Esophagus muscularis mucosa (tissue), 4 donors: ENCODE measurements at places on chromosomes 3 and 15. TPM values are rescaled to one million over a fixed set of nuclear protein-coding genes. Genes with fewer than 3 reads are reported as not detected.

Gene ARGFX
- not detected for total RNA-seq

- no peak for DNase-seq
Observed at GRCh38 chr15:89358435-89358754, 23.8 kb upstream of the POLG start.

GRCh38 chr3:95750097-95750496, 1064.3 kb upstream of the EPHA6 start:
- no peak for DNase-seq

DNA sequence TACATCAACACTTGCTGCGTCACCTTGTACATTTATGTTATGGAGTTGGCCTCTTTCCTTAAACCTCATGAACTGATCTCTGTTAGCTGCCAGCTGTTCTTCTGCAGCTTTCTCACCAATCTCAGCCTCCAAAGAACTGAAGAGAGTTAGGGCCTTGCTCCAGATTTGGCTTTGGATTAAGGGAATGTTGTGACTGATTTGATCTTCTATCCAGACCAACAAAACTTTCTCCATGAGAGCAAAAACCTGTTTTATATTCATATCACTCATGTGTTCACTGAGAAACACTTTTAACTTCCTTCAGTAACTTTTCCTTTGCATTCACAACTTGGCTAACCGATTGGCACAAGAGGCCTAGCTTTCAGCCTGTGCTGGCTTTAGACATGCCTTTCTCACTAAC, 1156.0 kb upstream of the CADM2 start:
- no peak for DNase-seq

DNA sequence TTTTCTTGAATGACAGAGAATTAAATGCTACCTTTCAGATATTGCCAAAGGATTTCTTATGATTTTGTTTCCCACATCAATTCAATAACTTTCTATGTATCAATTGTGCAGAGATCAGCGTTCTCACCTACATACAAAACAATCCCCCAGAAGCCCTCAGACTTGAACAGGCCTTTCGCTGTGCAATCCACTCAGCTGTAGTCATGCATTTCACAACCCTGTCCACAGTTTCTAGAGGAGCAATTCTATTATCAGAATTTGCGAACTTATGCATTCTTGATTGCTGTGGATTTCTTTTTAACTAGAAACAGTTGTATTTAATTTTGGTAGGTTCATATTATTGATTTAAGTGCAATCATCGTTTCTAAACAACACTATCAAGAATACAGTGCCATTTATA, 13.7 kb upstream of the ALCAM start:
- DNase-seq, result no peak

- DNase-seq, result no peak
Observed at GRCh38 chr3:146594843-146595482, 10.2 kb downstream of the PLSCR5 start.

Gene CLDN11
- total RNA-seq, result 3.0 TPM

Gene SEMA6D
- total RNA-seq, result 3.8 TPM

DNA sequence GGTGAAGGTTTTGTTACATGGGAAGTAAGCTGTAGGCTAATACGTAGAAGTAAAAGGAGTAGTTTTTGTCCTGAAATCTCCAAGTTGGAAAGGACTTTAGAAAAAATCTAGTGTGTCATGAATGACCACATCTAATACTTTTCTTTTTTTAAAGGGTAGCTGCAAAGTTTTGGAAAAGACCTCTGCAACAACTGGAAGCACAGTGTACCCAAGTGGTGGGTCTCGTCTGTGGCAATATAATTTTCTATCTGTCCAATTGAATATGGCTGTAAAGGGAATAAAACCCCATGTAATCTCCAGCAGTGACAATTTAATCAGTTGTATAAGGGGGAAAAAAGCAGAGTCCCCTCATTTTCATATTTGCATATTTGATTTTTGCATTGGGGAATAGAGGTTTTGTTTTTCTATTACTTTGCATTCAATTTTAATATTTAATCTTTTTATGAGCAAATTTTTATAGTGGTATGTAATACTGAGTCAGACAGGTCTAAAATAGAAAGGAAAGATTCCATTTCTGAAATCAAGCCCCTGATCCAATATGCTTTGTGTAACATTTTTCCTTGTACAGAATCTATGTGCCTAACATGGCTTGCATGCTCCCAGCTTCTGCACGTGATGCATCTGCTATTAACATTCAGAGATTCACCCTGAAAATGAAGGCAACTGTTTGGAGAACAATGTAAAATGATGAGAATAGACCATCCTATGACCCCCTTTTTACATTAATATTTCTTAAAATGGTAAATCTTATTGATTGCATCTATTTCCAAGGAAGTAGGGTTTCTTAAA, 531.4 kb downstream of the ZIC1 start:
- no peak for DNase-seq

- DNase-seq, result no peak
Observed at GRCh38 chr3:37935290-37935668, 55.3 kb upstream of the VILL start.

Gene PLSCR4
- total RNA-seq, result 71.4 TPM

GRCh38 chr3:150868282-150868681, 37.0 kb downstream of the MINDY4B start:
- DNase-seq, result no peak

Gene CCR9
- total RNA-seq, result not detected

GRCh38 chr3:189964623-189965332, 155.9 kb downstream of the P3H2 start:
- DNase-seq, result no peak

DNA sequence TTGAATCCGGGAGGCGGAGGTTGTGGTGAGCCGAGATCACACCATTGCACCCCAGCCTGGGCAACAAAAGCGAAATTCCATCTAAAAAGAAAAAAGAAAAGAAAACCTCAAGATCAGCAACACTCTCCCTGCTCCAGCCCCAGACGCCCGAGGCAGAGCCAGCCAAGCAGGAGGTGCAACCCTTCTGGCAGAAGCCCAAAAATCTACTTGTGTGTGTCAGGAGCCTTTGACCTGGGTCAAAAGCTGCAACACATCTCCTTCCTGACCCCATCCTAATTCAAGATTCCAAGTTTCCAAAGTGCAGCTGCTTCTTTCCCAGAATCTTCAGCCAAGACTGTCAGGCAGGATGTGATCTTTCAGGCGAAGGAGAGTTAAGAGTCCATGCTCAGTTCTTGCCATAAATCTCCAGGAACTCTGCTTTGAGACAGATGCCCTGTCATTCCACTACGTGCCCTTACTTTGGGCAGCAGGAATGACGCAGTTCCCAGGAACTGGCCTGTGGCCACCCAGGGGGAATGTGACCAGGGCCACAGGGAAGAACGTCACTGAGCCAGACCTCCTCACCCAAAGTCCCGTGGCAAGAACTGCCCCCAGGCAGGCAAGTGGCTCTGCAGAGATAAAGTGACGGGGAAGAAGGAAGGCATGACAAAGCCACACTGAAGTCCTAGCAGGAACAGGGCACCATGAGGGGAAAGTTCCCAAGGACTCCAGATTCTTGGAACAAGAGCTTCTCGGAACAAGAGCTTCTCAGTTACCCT, 39.4 kb downstream of the SH3BP5 start:
- no peak for DNase-seq

DNA sequence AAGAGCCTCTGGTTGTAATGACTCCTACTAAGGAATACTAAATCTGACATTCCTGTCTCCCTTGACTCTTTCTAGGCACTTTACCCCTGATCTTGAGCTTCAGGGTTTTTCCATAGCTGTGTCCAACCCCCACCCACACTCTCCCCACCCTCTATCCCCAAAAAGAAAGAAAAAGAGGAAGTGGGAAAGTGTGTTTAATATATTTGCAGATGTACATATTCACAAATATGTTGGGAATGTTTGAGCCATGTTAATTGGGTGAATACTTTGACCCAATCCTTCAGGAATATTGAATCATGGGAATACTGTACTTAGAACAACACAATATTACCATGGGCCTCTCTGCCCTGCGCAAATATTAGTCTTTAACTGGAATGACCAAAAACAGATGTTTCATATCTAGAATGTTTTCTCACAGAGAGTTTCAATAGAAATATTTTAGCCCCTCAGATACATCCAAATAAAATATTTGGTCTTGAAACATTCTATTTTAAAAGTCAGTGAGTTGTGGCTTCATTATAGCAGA, 19.8 kb upstream of the PFN2 start:
- DNase-seq, result no peak

- DNase-seq, result no peak
Observed at GRCh38 chr3:171201825-171202224, 175.3 kb upstream of the SLC2A2 start.

- DNase-seq, result no peak
Observed at GRCh38 chr3:112759681-112760080, 87.0 kb downstream of the CD200R1L start.

Gene TGM5
- 0.33 TPM for total RNA-seq

DNA sequence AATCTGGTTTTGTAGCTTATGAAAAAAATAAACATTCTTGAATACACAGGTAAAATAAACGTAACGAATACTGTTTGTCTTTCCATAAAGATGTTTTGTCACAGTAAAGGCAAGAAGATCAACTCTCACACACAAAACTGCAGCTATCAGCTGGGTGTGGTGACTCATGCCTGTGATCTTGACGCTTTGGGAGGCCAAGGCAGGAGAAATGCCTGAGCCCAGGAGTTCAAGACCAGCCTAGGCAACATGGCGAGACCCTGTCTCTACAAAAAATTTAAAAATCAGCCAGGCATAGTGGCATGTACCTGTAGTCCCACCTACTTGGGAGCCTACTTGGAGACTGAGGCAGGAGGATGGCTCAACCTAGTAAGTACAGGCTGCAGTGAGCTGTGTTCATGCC, 39.6 kb downstream of the CBLB start:
- no peak for DNase-seq

- no peak for DNase-seq
Observed at GRCh38 chr15:68479870-68480269, 47.9 kb upstream of the ITGA11 start.

DNA sequence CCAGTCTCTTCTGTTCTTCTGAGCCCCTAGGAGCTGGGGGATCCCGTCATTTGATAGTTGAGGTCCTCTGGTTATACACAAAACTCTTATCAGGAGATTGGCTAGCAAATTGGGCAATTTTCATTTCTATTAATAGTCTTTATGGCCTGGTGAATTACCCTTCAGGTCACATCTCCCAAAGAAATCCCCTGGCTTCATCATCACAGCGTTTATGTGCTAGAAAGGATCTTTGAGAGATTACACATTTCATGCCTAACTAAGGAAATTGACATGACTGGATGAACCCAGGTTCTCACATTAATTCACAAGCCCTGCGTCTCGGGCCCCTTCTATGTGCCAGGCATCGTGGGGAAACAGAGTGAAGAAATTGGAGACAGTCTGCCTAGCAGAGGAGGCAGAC, 227.4 kb upstream of the PROK2 start:
- DNase-seq, result no peak

DNA sequence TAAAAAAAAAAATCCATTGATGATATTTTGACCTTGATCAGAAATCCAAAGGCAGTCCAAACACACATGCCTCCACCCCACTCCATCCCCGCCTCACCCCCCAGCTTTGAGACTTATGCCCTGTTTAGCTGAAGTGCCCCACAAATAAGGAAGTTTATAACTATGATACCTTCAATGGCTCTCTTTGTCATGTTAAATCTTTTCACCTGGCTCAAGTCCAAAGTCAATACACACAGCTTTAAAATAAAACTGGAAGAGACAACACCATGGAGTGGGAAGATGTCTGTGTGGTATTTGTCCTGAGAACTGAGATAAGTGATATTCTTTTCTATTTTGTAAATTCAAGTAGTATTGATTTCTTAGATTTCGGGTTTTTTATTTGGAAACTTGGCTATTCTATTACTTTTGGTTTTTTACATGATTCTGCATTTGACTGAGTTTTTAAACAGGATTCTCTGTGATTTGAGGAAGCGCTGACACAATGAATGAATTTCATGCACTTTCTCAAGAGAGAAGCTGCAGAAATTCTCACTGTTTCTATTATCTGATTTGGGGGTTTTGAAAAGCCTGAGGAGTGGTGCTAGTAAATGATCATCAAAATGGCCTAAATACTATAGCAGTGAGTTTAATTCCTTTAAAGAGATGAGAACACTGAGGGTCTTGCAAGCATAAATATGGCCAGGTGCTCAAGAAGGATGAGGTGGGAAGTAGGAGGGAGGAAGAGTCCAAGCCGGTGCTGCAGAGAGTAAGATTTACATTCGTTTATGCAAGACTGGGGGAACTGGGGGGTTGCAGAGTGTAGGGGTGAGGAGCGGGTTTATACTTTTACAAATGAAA, 5.2 kb downstream of the FOXB1 start:
- no peak for DNase-seq

DNA sequence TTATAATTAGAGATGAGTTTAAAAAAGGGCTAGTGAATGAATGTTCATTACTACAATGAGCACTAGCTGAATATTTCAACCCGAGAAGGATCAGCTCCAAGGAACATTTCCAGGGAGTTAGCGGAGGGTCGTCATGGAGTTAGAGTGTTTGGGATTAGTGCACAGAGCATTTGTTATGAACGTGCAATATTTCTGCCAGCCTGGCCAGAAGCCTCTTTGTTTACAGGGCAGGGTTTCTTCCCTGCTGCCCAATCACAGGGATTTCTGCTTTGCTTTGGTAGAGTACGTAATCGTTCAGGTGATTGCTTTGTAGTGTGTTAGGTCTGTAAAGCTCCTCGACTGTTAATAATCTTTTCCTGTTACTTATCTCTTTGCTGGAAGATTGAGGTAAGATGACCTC, 5.9 kb downstream of the CGNL1 start:
- no peak for DNase-seq

GRCh38 chr3:187150599-187150998, 11.3 kb upstream of the RPL39L start:
- DNase-seq, result no peak

DNA sequence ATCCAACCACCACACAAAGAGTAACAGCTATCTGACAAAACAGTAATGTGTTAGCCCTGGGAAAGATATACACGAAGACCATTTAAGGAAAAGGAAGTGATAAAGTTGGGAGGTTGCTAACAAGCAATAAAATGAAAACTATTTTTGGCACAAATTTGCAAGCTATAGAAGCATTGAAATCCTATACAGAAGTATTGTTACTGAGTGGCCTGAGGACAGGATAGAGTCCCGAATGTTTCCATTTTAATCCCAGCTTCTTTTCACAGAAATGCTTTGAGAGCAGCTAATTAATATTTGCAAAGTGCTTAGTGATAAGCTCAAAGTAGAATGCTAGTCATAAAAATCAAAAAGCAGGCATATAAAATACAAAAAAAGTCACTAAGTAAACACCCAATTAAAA, 51.5 kb downstream of the RAD18 start:
- no peak for DNase-seq

DNA sequence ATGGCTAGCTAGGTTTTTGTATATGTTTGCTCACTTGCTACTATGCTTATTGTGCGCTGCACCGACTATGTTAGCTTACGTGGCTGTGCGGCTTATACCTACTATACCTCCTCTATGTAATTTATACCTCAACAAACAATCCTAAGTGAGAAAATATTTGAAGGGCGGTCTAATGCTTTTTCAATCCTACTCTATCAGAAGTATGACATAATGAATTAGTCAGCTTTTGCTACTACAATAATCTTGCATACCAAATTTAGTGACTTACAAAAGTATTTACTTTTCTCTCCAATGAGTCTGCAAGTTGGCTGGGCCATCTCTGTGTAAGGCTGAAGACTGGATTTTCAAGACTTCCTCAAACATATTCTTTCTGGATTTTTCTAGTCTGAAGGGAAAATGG, 391.2 kb upstream of the NECTIN3 start:
- DNase-seq, result no peak

GRCh38 chr3:25536521-25537391, 108.7 kb downstream of the RARB start:
- peak; percentile 86 for DNase-seq

- no peak for DNase-seq
Observed at GRCh38 chr3:31369637-31370379, 162.9 kb upstream of the STT3B start.

GRCh38 chr3:45962033-45962432, 18.8 kb downstream of the CXCR6 start:
- DNase-seq, result no peak

GRCh38 chr3:149806171-149806778, 6.7 kb upstream of the RNF13 start:
- DNase-seq, result no peak
